NCI-H1436 treated with DMSO at 0.1 percent for 48 hours (cell line): ENCODE measurements at places on chromosomes 12 and 14.

DNA sequence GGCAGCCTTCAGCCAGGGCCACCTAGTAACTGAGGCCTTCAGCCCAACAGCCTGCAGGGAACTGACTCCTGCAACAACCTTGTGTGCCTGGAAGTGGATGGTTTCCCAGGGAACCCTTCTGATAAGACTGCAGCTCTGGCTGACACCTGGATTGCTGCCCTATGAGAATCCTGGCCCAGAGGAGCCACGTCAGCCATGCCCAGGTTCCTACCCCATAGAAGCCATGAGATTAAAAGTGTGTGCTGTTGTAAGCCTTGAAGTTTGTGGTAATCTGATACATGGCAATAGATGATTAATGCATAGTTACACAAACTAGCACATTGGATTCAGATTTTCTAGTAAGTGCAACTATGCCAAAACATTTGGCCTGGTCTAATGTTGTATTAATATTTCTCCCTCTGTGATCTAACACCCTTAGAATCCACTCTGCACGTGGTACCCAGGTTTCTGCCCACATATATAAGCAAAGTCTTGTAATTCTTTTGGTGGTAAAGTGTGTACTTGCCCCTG, 64.8 kb upstream of the BEGAIN start:
- no peak for DNase-seq

DNA sequence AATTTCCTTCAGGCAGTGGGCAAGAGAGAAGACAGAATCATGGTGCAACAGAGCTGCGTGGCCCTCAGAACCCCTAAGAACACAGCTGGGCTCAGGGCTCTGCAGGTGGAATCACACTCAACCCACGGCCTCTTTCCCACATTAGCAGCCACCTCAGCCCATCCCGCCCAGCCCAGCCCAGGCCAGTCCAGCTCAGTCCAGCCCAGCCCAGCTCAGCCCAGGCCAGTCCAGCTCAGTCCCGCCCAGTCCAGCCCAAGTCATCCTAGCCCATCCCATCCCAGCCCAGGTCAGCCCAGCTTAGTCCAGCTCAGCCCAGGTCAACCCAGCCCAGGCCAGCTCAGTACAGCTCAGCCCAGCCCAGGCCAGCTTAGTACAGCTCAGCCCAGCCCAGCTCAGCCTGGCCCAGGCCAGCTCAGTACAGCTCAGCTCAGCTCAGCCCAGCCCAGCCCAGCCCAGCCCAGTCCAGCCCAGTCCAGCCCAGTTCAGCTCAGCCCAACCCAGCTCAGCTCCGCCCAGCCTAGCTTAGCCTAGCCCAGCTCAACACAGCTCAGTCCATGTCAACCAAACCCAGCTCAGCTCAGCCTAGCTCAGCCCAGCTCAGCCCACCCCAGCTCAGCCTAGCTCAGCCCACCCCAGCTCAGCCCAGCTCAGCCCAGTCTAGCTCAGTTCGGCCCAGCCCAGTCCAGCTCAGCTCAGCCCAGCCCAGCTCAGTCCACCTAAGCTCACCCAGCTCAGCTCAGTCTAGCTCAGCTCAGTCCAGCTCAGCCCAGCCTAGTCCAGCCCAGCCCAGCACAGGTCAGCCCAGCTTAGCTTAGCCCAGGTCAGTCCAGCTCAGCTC, 183.1 kb downstream of the TMEM121 start:
- DNase-seq: no peak

DNA sequence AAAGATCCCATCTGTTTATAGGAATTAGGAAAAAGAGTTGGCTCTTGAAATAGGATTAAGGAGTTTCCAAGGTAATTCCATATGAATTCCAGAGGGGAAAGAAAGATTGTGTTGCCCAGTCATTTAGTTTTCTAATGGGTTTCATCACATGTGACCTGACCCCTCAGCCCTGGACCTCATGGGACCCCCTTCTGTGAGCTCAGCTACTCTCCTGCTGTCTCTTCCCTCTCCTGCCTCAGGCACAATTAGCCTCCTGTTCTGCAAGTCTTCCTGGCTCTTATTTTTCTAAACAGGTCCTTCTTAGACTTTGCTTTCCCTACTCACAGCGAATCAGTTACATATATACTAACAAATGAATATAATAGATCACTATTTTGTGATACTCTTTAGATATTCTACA, 237.7 kb downstream of the TRHDE start:
- no peak for DNase-seq

- DNase-seq: no peak
Observed at GRCh38 chr12:1882850-1883470, 35.5 kb downstream of the CACNA2D4 start.

DNA sequence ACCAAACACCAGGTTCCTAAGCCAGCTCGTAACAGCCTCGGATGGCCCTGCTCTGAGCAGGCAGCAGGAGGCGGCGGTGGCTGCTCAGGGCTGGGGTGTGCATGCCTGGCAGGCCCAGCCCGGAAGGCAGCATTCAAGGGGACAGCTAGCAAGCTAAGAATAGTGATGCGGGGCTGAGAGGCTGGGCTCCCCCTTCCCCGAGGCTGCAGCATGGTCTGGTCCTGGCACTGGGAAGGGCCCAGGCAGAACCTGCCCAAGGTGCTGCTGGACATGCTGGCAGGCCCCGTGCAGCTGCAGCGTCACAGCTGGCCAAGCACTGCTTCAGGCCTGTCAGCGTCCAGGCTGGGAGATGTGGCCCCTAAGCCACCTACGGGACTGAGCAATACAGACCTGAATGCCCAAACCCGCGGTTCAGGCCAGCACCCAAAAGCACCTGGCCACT, 26.4 kb upstream of the NUDT14 start:
- DNase-seq: no peak

- DNase-seq: no peak
Observed at GRCh38 chr14:86501611-86502010, 971.7 kb downstream of the FLRT2 start.

- no peak for DNase-seq
Observed at GRCh38 chr12:113463746-113464451, 7.8 kb downstream of the LHX5 start.

DNA sequence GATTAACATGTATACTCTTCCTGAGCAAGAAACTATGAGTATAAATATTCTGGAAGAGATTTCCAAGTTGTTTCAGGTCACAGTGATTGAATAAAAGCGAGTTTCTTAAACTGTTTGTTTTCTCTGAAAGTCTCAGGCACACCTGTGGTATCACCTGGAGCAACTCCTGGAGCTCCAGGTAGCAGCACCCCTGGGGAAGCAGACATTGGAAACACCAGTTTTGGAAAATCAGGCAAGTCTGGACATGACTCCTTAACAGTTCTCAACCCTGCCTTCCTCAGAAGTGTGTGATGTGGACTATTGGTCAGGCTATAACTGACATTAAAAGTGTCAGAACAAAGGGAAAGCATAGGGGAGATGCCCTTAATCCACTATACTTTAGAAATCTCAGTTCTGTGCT, 217.6 kb upstream of the CNTN1 start:
- DNase-seq: no peak

GRCh38 chr14:75989134-75989533, 3.6 kb downstream of the IFT43 start:
- DNase-seq: no peak

DNA sequence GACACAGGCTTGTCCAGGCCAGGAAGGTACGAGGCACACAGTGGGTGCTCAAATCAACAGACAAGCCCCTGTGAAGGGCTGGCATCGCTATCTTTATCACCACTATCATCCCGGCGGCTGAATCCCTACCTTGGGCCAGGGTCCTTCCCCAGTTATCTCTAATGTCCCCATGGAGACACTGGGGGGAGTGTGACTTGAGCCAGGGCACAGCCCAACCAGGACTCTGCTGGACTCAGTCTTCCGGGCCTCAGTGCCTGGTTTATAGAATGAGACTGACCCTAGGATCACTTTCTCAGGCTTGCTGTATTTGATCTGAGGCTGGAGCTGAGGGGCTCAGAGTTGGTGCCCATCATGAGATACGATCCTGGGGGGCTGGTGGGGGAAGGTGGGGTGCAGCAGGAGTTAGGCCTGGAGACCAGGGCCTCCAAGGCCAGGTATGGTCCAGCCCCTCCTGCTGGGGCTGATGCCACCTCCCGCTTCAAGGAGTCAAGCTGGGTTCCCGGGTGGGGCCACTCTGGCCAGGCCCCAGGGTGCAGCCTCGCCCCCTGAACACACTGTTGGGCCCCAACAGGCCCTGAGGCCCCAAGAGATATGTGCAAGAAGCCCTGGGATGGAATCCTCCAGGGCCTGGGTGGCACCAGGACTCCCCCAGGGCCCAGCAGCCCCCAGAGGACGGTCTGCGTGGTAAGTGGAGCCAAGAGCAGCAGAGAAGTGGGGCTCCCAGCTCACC, 11.8 kb downstream of the BEGAIN start:
- DNase-seq: no peak

- no peak for DNase-seq
Observed at GRCh38 chr12:29255042-29255441, 106.0 kb downstream of the FAR2 start.

DNA sequence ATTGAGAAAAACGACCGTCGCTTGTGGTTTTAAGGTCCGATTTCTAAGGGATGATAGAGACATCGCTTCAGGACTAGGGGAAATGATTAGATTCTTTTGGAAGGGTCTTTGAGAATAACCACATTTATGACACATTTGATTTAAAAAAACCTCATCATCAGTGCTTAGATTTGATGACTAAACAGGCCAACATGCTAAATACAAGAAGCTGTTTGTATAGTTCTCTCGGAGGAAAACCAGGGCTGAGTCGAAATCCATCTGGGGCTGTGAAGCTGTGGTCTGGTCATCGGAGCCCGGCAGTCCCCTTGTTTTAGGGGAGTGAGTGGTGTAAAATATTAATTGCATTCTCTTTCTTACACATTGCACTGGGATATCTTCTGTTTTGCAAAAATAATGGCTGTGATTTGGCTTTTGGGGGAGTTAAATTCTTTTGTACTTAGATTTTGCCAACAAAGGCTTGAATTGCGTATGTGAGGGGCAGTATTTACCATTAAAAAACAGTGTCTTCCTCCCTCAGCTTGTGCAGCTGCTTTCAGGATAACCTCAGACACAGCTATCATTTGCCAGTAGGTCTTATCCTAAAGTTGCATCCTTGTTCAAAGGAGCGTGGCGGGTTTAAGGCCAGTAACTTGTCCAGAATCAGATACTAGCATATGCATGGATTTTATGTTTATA, 550 bp downstream of the GNG2 start:
- no peak for DNase-seq

DNA sequence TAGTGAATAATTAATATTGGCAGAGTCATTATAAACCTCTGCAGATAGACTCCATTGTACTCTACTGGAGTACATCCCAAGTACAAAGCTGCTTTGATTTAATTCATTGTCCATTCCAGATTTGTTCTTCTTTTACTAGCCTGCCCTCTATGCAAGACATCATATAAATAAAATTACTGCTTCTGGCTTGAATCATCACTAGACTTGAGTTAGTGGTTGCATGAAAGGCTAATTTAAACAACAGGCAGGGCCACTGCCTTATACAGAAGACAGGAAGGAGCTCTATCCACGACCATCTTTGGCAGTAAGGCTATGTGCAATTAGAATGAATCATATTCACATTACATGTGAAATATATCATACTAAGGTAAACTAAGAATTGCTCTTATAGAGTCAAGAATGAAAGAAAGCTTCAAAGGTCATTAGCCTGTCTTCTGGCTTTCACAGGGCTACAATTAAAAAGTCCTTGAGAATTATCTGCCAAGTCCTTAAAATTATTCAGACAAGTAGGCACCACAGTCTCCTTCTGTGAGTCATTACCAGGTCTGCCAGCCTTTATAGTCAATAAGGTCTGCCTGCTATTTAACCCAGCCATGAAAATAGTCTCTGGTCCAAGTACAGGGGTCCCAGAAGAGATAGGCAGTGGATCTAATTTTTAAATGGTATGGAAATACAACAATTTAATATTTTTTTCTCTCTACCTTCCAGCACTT, 631.8 kb downstream of the TMTC2 start:
- DNase-seq: no peak

- no peak for DNase-seq
Observed at GRCh38 chr12:132600048-132601032, 10.0 kb downstream of the LRCOL1 start.

DNA sequence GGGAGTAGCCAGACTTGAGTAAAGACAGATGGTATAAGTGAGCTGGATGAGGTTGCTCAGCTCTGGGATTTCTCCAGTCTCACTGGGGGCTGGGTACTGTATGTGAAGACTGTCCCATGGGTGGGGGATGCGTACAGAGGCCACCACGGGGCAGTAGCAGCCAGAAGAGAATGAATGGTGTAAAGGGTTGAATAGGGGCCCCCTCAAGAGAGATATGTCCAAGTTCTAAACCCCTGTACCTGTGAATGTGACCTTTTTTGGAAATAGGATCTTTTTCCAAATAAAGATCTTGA, 21.8 kb upstream of the BCDIN3D start:
- no peak for DNase-seq

DNA sequence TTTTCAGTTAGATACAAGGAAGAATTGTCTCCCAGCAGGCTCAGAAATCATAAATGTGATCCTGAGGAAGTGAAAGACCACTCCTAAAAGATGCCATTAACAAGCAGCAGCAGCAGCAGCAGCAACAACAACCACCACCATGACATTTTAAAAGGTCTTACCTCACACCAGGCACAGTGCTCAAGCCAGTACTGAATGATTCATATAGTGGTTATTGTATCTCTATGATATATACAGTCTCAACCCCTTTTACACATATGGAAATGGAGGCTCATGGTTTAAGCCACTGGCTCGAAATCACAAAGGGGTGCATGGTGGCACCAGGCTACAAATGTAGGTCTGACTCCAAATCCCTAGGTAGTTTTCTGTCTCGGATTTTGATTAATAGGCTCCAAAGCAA, 126.9 kb downstream of the KTN1 start:
- no peak for DNase-seq

DNA sequence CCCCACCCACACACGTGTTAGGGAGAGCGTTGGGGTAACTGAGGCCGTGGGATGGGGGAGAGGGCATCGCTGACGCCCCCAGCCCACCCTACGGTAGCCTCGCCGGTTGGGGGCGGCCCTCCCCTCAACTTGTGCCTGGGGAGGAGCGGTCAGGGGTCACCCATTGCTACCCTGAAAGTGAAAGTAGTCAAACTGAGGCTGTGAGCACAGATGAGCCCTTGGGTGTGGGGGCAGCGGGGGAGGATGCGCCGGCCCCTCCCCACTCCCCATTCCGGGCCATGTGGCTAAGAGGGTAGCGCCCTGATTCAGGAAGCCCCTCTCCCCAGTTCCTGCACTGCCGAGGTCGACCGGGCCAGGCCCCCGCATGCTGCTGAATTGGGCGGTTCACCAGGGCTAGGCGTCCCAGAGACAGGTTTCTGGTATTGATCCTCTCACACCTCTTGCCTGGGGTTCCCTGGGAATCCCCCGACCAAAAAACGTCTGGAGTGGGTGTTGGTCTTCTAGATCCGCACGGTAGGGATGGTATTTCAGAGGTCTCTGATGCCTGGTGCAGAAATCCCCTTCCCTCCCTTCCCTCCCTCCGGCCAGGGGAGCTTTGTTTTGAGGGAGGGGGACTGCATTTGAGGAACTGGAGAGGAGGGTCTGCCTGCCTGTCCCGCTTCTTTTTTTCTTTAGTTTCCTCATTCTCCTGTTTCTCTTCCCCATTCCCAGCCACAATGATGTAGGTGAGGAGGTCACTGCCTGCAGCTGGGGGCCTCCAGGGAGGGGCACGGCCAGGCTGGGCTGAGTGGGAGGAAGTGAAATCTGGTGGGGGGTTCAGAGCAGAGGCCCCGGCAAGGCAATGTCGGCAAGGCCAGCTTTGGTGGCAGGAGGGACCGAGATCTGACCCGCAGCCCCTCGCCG, 1.0 kb downstream of the SH2B3 start:
- DNase-seq: no peak
